Neural progenitor cell (in vitro differentiated cells): ENCODE measurements at places on chromosomes 1 and 21.
A peak's percentile ranks its signal among the peaks of the same experiment; 100 is the strongest.

GRCh38 chr1:227465256-227465655 lies 98.1 kb upstream of the ZNF678 start:
- DNase-seq: no peak
- H3K27me3 ChIP-seq: no peaks in the 10 kb centered on the region
- H3K4me1 ChIP-seq: no peaks in the 10 kb centered on the region
- no peak overlapping the region for H3K27ac ChIP-seq
- H3K4me3 ChIP-seq: no peak overlapping the region

DNA sequence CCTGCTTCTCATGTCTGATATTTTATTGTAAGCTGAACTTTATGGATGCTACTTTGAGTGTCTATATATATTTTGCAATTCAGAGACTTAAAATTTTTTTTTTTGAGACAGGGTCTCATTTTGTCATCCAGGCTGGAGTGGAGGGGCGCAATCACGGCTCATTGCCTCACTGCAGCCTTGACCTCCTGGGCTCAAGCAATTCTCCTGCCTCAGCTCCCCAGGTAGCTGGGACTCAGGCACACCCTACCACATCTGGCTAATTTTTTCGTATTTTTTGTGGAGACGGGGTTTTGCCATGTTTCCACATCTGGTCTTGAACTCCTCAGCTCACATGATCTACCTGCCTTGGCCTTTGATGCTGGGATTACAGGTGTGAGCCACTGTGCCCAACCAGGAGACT lies 8.4 kb downstream of the ZYG11A start:
- no peak for DNase-seq
- no peak overlapping the region for H3K27ac ChIP-seq
- no peak overlapping the region for H3K4me3 ChIP-seq
- no peaks in the 10 kb centered on the region for H3K36me3 ChIP-seq
- no peaks in the 10 kb centered on the region for H3K4me1 ChIP-seq

GRCh38 chr1:20733360-20733975 lies 965 bp upstream of the SH2D5 start:
- H3K4me3 ChIP-seq: peak overlapping the region; percentile 56
- peaks cover 30% of the 10 kb centered on the region for H3K4me1 ChIP-seq
- no peak overlapping the region for H3K27ac ChIP-seq
- no peaks in the 10 kb centered on the region for H3K36me3 ChIP-seq

DNA sequence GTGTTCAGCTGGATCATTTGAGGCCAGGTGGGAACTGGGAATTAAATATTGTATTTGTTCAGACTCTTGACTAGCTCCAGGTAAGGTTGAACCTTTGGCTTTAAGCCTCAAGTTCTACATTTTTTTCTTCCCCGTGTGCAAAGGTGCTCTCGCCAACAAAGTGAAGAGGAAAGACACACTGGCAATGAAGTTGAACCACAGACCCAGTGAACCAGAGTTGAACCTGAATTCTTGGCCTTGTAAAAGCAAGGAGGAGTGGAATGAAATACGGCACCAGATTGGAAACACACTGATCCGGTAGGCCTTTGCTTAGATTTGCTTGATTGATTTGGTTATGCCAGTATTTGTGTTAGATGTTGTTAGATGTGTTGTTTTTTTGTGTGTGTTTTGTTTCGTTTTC lies 25.5 kb upstream of the RCC1 start:
- H3K4me1 ChIP-seq: no peaks in the 10 kb centered on the region
- peaks cover 12% of the 10 kb centered on the region for H3K36me3 ChIP-seq
- no peak for DNase-seq
- H3K27me3 ChIP-seq: no peaks in the 10 kb centered on the region

- no peak for DNase-seq
- no peaks in the 10 kb centered on the region for H3K4me1 ChIP-seq
- no peaks in the 10 kb centered on the region for H3K27me3 ChIP-seq
- no peak overlapping the region for H3K27ac ChIP-seq
These were observed 11.3 kb downstream of the HJV start for GRCh38 chr1:146010126-146010738.

DNA sequence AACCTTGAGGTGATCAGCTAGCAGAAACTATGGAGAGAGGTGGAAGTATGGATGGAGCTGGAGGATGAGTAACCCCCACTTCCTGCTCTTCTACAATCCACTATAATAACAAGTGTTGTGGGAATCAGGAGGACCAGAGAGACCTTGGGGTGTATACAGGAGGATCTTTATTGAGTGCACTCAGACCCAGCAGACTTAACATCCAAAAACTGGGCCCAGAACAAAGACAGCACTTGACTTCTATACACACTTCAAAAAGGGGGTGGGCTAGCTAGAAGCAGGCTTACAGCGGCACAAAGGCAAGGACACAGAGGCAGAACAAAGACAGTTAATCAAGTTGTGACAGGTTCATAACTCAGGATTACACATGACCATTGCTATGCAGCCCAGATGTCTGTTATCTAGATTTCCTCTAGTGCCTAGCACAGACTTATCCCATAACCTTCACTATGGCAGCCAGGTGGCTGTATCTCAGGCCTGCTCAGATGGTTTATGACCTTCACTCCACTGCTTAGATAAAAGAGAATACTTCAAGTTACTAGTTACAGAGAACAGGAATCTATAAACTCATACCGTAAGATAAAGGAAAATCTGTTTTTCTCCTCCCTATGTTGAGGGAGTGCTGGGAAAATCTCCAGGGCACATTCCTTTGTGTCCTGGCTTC lies 36.1 kb upstream of the PADI2 start:
- no peak overlapping the region for H3K4me3 ChIP-seq
- no peak for DNase-seq
- H3K27me3 ChIP-seq: no peaks in the 10 kb centered on the region
- H3K27ac ChIP-seq: no peak overlapping the region

DNA sequence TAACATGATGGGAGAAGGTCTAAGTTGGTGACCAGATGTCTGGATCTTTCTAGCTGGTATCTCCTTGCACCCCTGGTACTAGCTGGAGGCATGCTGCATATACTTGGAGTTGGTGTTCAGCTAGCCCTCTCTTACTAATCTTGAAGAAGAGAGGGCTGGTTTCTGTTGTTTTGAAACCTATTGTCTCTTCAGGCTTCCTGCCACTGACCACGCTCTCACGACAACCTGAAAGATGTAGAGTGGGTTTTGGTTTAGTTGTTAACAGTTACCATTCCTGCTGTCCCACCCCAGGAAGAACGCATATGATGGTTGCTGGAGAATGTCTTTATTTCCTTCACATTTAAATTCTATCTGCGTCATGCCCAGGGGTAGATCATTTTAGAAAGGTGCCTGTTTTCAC lies 3.6 kb downstream of the MAN1C1 start:
- no peak for DNase-seq
- peaks cover 22% of the 10 kb centered on the region for H3K4me1 ChIP-seq
- H3K27ac ChIP-seq: no peak overlapping the region
- H3K4me3 ChIP-seq: no peak overlapping the region

DNA sequence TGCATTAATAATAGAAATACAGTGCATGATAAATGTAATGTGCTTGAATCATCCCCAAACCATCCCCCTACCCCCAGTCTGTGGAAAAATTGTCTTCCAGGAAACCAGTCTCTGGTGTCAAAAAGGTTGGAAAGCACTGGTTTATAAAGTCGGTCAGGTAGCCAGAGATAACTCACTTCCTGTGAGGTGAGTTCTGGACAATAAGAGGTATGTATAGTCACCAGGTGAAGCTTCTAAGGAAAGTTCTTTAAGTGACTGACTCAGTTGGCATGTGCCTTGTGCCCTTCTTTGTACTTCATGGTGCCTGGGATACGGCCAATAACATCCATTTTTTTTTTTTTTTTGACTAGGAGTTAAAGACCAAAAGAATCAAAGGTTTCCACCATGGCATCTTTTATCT lies 103.7 kb downstream of the GPATCH2 start:
- no peak overlapping the region for H3K27ac ChIP-seq
- no peak for DNase-seq
- H3K4me1 ChIP-seq: no peaks in the 10 kb centered on the region
- H3K36me3 ChIP-seq: no peaks in the 10 kb centered on the region
- H3K4me3 ChIP-seq: no peak overlapping the region
- no peaks in the 10 kb centered on the region for H3K27me3 ChIP-seq

GRCh38 chr1:15918962-15919715 lies 56.8 kb downstream of the ZBTB17 start:
- peaks cover 21% of the 10 kb centered on the region for H3K36me3 ChIP-seq
- H3K4me1 ChIP-seq: no peaks in the 10 kb centered on the region
- no peak for DNase-seq
- H3K4me3 ChIP-seq: no peak overlapping the region
- no peaks in the 10 kb centered on the region for H3K27me3 ChIP-seq
- H3K27ac ChIP-seq: no peak overlapping the region
